Stomach (tissue), 19 donors: ENCODE measurements at places on chromosomes 6 and 20. TPM values are rescaled to one million over a fixed set of nuclear protein-coding genes. Genes with fewer than 3 reads are reported as not detected.

Gene GMPR
- 9.9 TPM for total RNA-seq

Gene TAAR8
- total RNA-seq: not detected

Gene CPXM1
- not detected for total RNA-seq

Gene TMEM244
- not detected for total RNA-seq

Gene ZNF165
- 1.2 TPM for total RNA-seq

Gene MYLIP
- total RNA-seq: 22.5 TPM

DNA sequence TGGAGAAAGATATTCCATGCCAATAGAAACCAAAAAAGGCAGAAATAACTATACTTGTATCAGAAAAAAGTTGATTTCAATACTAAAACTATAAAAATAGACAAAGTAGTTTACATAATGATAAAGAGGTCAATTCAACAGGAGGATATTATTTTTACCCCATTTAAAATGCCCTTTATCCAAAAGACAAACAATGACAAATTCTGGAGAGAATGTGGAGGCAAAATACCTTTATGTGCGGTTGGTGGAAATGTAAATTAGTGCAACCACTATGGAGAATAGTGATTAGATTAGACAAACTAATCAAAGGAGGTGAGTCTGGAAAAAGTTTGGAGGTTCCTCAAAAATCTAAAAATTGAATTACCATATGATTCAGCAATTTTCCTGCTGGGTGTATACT is 1262.3 kb downstream of the GRIK2 start:
- DNase-seq: no peak

- peak; percentile 87 for DNase-seq
These were observed 719 bp downstream of the SMPD2 start for GRCh38 chr6:109441069-109441816.

GRCh38 chr6:50720623-50721022 is 7.3 kb downstream of the TFAP2D start:
- DNase-seq: peak; percentile 61

GRCh38 chr6:6875818-6876470 is 231.8 kb upstream of the RREB1 start:
- DNase-seq: no peak

DNA sequence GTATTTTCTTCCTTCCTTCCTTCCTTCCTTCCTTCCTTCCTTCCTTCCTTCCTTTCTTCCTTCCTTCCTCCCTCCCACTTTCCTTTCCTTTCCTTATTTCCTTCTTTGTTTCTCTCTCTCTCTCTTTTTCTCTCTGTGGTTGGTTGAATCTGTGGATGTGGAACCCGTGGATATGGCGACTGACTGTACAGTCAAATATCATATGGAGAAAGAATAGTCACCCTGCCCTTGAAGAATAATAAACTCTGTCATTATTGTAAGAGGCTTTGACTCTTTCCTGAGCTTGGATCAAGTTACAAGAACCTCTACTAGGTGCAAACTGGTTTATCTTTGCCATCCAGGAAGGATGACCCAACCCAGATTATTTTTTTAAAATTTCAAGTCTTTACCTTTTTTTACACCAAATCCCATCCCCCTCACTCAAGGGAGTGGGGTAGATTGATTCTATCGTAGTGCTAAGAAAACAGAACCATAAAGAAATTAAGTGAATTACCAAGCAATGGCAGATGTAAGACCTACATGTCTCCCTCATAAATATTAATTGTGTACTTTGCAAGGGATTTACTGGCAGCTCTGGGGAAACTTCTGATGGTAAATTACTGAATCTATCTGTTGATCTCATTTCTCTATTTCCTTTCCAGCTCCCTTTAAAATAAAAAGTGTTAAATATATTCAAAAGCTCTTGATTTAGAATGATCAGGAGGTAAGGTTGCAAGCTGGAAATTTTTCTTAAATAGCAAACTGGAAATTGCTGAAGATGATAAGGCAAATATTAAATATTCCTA is 667.5 kb downstream of the UTRN start:
- DNase-seq: no peak

- no peak for DNase-seq
These were observed 14.1 kb downstream of the SLCO4A1 start for GRCh38 chr20:62656197-62656918.

DNA sequence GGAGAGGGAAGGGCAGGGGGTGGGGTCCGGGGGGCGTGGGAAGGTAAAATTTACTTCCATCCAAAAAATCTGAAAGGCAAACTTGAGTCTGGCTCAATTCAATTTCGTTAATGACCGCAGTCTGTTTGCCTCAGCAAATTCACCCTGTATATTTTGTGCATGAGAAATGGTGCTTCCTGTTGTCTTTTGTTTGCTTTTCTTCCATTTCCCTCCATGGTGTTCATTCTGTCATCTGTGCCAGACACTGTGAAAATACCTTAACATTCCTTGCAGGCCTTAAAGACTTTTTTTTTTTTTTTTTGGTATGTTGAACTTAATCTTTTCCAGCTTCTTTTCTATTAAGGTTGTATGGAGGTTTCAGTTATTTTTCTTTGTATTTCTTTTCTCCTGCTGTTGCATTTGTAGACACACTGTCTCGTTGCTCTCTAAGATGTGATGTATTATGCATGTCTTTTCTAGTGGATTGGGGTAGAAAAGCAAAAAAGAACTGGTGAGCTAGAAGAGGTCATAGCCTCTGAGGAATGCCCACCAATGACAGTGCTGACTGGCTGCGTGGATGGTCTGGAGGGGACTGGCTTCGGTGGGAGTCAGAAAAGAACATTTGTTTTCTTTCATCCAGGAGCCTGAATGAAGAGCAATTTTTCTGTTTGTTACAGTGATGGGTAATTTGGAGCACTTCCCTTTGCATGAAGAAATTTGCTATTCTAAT is 585.0 kb upstream of the MAP3K7 start:
- DNase-seq: no peak

DNA sequence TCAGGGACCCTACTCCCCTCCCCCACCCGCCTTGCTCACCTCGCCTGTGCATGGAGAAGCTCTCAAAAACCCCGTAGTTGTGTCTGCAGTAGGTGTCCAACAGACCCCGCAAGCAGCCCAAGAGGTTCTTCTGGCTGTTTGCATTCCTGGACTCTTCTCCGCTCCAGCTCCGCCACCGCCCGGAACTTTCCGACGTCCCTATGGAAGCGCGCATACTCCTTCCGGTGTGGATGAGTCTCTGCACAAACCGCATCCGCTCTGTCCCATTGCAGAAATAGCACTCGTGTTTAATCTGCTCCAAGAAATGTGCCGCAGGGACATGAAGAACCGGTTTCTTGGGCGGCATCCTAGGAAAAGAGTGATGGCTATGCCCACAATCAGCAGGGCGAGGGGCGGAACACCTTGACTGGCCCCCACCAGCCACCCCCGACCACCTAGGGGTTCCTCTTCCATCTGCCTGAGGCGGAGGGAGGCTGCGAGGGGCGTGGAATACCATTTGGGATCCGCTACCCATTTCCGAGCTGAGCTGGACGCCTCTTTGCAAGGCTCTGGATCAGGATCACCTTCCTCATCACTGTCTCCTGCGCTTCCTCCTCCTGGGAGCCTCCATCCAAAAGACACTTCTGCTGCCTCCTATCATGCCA is 20.2 kb downstream of the HLA-DRA start:
- DNase-seq: no peak
